ENCODE measurements at places on chromosomes 16 and 17.

DNA sequence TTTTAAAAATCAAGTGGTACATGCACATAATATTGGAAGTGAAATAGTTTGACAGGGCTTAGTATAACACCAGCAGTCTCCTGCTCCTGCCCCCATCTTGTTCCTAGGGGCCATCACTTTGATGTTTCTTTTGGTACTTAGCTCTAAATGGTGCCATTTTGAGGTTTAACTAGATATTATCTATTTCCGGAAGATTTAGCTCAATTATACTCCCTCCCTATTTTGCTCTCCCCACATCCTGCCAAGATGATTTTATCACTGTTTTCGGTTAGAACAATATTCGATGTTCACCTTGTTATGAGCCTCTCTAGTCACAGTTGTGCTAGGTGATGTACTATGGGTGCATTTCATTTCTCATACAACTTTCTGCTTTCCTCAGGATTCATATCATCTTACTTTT lies 20.0 kb upstream of the SLC35G3 start:
- peak; percentile 79 for DNase-seq

GRCh38 chr17:81097134-81097942 lies 62.4 kb downstream of the BAIAP2 start:
- peak; percentile 77 for DNase-seq

DNA sequence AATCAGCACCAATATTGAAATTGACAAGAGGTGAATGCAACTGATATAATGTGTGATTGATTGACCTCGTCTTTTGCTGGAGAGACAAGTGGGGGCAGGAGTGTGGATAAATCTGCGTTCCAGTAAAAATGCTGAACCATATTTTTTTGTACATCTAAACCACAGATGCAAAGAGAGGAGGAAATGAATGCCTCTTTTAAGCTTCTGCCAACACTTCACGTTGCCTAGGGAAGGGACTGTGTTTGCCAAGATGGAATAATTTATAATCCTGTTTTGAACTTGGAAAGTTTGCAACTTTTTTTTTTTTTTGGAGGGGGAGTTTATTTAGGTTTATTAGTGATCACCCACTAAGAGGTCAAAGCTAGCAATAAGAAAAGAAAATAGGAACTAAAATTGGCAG lies 288.2 kb upstream of the EEF2KMT start:
- no peak for DNase-seq

DNA sequence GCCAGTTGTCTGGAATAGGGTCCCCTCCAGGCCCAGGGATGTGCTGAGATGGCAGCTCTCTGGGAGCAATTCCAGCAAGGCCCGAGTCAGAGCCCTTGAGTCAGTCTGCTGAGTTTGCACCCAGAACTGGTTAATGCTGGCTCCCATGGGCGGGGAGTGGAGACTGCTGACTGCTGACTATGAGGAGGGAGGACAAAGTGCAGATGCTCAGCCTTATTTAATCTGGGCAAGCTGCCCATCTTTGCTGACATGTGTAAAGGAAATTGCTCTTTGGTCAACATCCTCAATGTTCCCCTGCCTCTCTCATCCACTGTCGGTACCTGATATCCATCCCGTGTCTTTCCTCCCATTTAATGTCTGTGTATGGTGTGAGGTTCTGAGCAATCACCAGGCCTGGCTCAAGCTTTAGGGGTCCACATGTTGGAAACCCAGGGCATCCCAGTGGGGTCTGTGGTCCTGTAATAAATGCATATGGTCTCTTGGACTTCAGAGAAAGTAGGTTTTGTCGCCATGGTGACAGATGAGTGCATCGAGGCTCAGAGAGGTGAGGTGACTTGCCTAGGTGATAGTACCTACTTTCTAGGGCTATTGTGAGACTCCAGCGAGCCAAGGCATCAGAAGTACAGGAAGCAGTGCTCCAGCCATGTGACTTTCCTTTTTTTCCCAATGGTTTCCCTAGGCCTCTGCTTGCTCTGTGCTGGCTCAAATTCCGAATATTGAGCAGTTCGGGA lies 20.0 kb upstream of the RNF135 start:
- DNase-seq: peak; percentile 58

- no peak for DNase-seq
Measured at GRCh38 chr16:83705856-83706255, 101.9 kb upstream of the HSBP1 start.

- DNase-seq: no peak
Measured at GRCh38 chr16:56109205-56109604, 82.1 kb upstream of the GNAO1 start.

DNA sequence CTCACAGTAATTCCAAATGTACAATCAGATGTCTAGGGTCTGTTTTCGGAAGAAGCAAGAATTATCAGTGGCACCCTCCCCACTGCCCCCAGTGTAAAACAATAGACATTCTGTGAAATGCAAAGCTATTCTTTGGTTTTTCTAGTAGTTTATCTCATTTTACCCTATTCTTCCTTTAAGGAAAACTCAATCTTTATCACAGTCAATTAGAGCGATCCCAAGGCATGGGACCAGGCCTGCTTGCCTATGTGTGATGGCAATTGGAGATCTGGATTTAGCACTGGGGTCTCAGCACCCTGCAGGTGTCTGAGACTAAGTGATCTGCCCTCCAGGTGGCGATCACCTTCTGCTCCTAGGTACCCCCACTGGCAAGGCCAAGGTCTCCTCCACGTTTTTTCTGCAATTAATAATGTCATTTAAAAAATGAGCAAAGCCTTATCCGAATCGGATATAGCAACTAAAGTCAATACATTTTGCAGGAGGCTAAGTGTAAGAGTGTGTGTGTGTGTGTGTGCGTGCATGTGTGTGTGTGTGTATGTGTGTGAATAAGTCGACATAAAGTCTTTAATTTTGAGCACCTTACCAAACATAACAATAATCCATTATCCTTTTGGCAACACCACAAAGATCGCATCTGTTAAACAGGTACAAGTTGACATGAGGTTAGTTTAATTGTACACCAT lies 59.7 kb downstream of the HLF start:
- DNase-seq: no peak

- DNase-seq: peak; percentile 33
Measured at GRCh38 chr17:29019475-29020181, 13.8 kb upstream of the SEZ6 start.

GRCh38 chr17:48589060-48589830 lies 796 bp downstream of the HOXB3 start:
- no peak for DNase-seq

DNA sequence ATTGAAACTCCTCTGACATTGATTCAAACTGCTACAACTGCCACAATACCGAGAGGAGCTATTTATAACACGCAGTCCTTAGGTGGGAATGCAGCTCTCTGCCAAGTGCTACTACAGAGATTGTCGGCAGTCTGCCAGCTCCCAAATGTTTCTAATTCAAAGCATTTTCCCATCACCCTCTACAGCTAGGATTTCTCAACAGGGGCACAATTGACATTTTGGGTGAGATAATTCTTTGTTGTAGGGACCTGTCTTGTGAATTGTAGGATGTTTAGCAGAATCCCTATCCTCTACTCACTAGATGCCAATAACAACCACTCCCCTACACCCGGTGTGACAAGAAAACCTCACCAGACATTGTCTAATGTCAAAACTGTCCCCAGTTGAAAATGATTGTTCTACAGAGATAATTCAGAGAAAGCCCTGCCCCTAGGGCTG lies 7.8 kb upstream of the N4BP1 start:
- peak; percentile 29 for DNase-seq

GRCh38 chr17:56870081-56870651 lies 36.2 kb downstream of the DGKE start:
- no peak for DNase-seq

- no peak for DNase-seq
Measured at GRCh38 chr16:86961171-86961601, 356.0 kb downstream of the C16orf95 start.

GRCh38 chr17:7318121-7318860 lies 3.1 kb upstream of the GPS2 start:
- no peak for DNase-seq

- DNase-seq: no peak
Measured at GRCh38 chr17:28908640-28909167, 5.8 kb upstream of the DHRS13 start.

DNA sequence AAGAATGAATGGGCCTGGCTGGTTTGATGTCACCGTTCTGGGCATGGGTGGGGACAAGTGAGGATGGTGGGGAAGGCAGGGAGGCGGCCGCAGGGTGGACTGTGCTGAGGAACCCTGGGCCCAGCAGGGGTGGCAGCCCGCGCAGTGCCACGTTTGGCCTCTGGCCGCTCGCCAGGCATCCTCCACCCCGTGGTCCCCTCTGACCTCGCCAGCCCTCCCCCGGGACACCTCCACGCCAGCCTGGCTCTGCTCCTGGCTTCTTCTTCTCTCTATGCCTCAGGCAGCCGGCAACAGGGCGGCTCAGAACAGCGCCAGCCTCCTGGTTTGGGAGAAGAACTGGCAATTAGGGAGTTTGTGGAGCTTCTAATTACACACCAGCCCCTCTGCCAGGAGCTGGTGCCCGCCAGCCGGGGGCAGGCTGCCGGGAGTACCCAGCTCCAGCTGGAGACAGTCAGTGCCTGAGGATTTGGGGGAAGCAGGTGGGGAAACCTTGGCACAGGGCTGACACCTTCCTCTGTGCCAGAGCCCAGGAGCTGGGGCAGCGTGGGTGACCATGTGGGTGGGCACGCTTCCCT lies 6.5 kb upstream of the SERPINF1 start:
- no peak for DNase-seq

DNA sequence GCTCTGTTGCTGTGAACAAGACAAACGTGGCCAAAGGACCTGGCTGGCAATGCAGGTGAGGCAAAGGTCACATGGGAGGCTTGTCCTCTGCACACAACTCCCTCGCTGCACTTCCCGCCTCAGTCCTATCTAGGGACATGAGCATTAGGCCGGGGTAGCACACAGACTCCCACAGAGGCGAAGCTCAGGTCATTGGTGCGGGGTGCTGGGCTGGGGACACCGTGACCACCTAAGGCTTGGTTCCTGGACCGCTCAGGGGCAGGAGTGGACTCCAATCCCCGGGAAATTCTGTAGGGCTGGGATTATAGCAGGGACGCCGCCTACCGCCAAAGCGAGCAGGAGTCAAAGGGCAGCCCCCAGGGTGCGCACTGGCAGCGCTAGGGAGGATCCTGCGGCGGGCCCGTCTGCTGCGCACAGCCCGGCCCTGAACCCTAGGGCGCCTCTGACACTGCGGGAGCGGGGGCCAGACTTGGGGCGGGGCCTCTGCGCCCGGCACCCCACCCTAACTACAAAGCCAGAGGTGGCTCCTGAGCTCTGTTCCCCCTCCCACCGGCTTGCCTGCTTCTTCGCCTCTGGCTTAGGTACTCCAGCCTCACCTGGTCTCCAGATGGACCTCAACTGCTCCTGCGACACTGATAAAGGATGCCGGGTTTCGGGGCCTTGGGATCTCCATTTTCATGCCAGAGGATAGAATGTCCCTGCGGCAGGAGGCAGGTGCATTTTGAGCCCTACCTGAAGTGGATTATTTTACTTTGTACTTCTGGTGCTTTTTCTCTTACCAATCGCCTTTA lies 3.9 kb upstream of the MT1B start:
- DNase-seq: no peak

GRCh38 chr16:27402964-27403600 lies 1.1 kb downstream of the IL21R start:
- DNase-seq: no peak

DNA sequence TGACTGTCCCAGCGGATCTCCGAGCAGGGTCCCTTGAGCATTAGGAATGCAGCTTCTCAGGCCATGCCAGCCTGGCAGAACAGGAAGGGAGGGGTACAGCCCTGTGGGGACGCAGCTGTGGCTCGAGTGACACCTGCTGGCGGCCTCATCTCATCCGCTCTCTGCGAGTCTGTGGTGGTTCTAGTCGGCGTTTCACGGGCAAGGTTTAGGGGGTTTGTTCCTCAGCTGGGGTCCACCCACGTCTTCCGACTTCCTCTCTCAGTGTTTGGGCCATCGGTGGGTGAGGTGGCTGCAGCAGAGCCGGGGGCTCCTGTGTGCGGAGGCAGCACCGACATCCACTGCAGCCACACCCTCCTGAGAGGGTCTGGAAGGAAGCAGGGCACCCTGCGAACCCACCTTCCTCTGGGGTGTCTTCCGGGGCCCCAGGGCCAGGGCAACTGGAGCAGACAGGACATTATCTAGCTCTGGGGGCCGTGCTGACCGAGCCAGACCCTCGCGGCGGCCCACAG lies 33.3 kb downstream of the JPH3 start:
- peak; percentile 78 for DNase-seq

GRCh38 chr17:70855401-70856054 lies 686.2 kb downstream of the KCNJ2 start:
- DNase-seq: no peak

DNA sequence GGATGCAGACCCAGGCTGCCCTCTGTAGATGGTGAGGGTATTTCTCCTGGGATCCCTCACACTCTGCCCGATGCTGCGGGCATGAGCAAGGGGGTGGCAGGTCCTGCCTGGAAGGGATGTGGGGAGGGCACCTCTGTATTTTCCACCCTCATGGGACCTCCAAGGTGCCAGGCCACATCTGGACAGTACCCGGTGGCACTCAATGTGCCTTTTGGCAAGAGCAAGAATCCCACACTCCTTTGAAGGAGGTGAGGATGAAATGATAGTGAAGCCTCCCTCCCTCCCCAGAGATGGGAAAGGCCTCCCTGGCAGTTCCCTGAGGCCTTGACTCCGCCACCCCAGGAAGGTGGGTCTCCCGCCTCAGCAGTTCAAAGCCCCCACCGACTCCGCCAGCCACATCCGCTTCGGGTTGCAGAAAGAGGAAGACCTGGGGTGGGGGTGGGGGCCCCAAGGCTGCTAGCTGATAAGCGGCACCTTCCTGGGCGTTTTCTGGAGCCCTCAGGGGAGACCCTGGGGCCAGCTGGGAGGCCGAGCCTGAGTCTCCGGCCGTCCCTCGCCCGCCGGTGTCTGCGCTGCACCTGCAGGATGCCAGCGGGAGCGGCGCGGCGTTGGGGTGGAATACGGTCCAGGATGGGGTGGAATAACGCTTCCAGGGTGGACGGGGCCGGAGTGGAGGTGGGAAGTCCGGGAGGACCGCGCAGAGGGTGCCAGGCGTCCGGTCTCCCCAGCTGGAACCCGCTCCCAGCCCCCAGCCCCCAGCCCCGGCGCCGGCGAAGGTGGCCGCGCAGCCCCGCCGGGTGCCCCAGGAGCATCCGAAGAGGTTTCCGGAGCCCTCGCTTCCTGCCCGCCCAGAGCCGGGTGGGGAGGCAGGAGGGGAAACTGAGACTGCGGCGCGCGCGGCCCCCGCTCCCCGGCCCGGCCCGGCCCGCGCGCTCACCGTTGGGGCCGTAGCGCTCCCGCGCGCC lies 718 bp downstream of the ATP2A3 start:
- DNase-seq: peak; percentile 96

GRCh38 chr17:78211032-78211431 lies 3.0 kb upstream of the BIRC5 start:
- no peak for DNase-seq

- peak; percentile 46 for DNase-seq
Measured at GRCh38 chr16:11071829-11072228, 127.5 kb downstream of the CLEC16A start.

- DNase-seq: peak; percentile 77
Measured at GRCh38 chr17:48678141-48678971, 44.0 kb downstream of the PRAC1 start.

GRCh38 chr16:54479546-54479945 lies 193.0 kb upstream of the IRX3 start:
- DNase-seq: no peak
